Sigmoid colon (tissue), 7 donors: ENCODE measurements at places on chromosomes 1 and 21. TPM values are rescaled to one million over a fixed set of nuclear protein-coding genes. Genes with fewer than 3 reads are reported as not detected.

Gene CFHR3
- not detected for polyA plus RNA-seq

Gene PFDN2
- polyA plus RNA-seq, result 82.3 TPM

Gene HSD3B2
- 0.93 TPM for polyA plus RNA-seq

Gene NBPF15
- polyA plus RNA-seq, result 5.4 TPM

Gene TMEM269
- polyA plus RNA-seq, result 0.04 TPM

Gene S100A7
- not detected for polyA plus RNA-seq

Gene CFAP126
- not detected for polyA plus RNA-seq

Gene PLEKHA6
- 58.7 TPM for polyA plus RNA-seq

Gene TFAP2E
- 1.2 TPM for polyA plus RNA-seq

Gene EPS8L3
- polyA plus RNA-seq, result 81.7 TPM

Gene MROH7
- polyA plus RNA-seq, result 0.69 TPM

Gene F3
- 9.9 TPM for polyA plus RNA-seq

Gene OR2M3
- not detected for polyA plus RNA-seq

Gene C1orf87
- polyA plus RNA-seq, result not detected

Gene GJB4
- not detected for polyA plus RNA-seq

Gene LORICRIN
- 0.06 TPM for polyA plus RNA-seq

Gene PGBD2
- polyA plus RNA-seq, result 6.0 TPM

Gene TCHHL1
- polyA plus RNA-seq, result not detected

Gene A3GALT2
- polyA plus RNA-seq, result not detected

Gene SNAP47
- polyA plus RNA-seq, result 13.8 TPM

Gene IFNLR1
- 4.2 TPM for polyA plus RNA-seq

Gene COL16A1
- 23.4 TPM for polyA plus RNA-seq

Gene MR1
- 1.8 TPM for polyA plus RNA-seq

Gene MTARC2
- 4.8 TPM for polyA plus RNA-seq

Gene AUNIP
- not detected for polyA plus RNA-seq

Gene CCDC17
- polyA plus RNA-seq, result 1.2 TPM

Gene CHD5
- polyA plus RNA-seq, result not detected

Gene AADACL3
- not detected for polyA plus RNA-seq

Gene KIAA0040
- 6.9 TPM for polyA plus RNA-seq

Gene TARBP1
- 22.1 TPM for polyA plus RNA-seq

Gene OR10X1
- not detected for polyA plus RNA-seq

Gene LAD1
- 63.7 TPM for polyA plus RNA-seq

Gene RALGPS2
- 9.5 TPM for polyA plus RNA-seq

Gene OR2L13
- 0.15 TPM for polyA plus RNA-seq

Gene SYTL1
- polyA plus RNA-seq, result 3.2 TPM

Gene SLC1A7
- 0.86 TPM for polyA plus RNA-seq

Gene NMNAT2
- under 0.01 TPM for polyA plus RNA-seq

Gene CA14
- polyA plus RNA-seq, result not detected

Gene PTGFRN
- 11.8 TPM for polyA plus RNA-seq

Gene LHX8
- not detected for polyA plus RNA-seq

Gene AK4
- 13.5 TPM for polyA plus RNA-seq

Gene AKNAD1
- not detected for polyA plus RNA-seq

Gene FMO5
- polyA plus RNA-seq, result 48.8 TPM

Gene TSTD1
- 609 TPM for polyA plus RNA-seq

Gene SMCP
- polyA plus RNA-seq, result not detected

Gene C4BPB
- 33.7 TPM for polyA plus RNA-seq

Gene RNU1-2
- not detected for polyA plus RNA-seq

Gene FRRS1
- polyA plus RNA-seq, result 1.6 TPM

Gene ADAMTSL4
- polyA plus RNA-seq, result 2.1 TPM

Gene RBM11
- not detected for polyA plus RNA-seq

Gene SEMA6C
- 4.1 TPM for polyA plus RNA-seq

Gene ADAMTS1
- polyA plus RNA-seq, result 4.6 TPM

Gene FAM110D
- polyA plus RNA-seq, result not detected

Gene LIN28A
- polyA plus RNA-seq, result not detected
